ENCODE measurements at places on chromosomes 6 and 20.

DNA sequence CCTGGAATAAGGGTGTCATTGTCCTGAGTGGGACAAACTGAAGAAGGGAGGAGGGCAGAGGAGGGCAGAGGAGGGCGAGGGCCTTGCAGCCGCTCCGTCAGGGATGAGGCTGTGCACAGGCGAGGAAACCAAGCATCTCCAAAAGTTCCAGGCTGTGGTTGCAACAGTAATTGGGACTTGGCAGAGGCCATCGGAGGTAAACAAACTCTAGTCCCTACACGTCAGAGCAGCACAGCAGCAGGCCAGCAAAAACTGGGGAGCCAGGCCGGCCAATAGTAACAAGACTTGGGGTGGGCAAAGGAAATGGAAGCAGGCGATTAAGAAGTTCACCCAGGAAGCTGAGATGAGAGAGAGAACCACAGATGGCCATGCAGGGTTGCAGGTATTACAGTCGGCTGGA, 142.8 kb downstream of the SMOC2 start:
- DNase-seq = no peak

DNA sequence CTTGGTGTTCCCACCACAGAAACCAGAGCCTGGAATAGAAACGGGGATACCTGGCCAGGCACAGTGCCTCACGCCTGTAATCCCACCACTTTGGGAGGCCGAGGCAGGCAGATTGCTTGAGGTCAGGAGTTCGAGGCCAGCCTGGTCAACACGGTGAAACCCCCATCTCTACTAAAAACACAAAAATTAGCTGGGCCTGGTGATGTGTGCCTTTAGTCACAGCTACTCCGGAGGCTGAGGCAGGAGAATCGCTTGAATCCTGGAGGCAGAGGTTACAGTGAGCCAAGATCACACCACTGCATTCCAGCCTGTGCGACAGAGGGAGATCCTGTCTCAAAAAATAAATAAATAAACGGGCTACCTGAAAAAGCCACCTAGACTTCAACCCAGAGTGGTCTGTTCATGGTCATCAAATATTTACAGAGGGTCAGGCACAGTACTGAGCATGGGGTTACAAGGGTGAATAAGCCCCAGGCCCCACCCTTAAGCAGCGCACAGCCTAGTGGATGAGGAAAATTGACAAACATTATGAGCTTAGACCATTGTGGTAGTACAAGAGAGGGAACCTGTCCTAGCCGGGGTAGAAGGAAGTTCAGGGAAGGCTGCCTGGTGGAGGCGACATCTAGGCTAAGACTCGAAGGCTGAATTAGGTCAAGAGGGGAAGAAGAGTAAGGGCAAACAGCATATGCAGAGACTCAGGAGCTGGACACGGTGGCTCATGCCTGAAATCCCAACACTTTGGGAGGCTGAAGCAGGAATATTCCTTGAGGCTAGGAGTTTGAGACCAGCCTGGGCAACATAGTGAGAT, 7.2 kb upstream of the PCIF1 start:
- DNase-seq = no peak

- no peak for DNase-seq
These were observed 4.6 kb upstream of the DST start for GRCh38 chr6:56647172-56647762.

- peak; percentile 53 for DNase-seq
These were observed 613 bp upstream of the DLL1 start for GRCh38 chr6:170291271-170292110.

Data from RPMI8226 (cell line).